Renal cortex interstitium (tissue), 15 donors: ENCODE measurements at places on chromosomes 2 and 18. TPM values are rescaled to one million over a fixed set of nuclear protein-coding genes. Genes with fewer than 3 reads are reported as not detected.
A peak's percentile ranks its signal among the peaks of the same experiment; 100 is the strongest.

REG1B gene
- polyA plus RNA-seq, result not detected

ITGA4 gene
- polyA plus RNA-seq, result 36.9 TPM

DNA sequence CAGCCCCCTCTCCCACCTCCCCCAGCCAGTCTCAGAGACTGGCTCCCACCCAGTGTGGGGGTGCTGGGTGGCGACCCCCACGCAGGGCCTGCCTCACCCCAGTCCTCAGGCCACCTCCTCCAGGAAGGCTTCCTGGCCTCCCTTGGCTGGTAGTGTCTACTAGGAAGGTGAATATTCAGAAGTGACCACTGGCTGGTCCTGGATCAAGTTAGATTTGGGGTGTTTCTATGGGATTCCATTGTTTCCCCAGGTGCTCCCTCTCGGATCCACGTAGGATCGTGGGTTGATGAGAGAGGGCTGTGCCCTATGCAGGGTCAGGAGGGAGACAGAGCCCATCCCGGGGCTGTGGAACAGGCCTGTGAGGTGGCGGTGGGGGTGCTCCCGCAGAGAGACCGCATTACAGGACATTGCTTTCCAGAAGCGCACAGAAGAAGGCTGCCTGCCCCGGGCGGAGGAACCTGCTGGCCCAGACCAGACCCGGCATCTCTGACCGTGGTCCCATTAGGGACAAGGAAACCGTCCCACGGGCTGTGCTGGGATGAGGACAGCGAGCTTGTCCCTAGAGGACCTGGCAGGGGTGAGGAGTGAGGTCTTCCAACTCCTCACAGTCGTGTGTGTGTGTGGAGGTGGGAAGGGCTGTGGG, 3.3 kb downstream of the PDCD1 start:
- DNase-seq, result no peak

- DNase-seq, result no peak
These were observed 17.5 kb upstream of the RAB31 start for GRCh38 chr18:9690418-9691188.

GRCh38 chr18:76005632-76006208, 489.3 kb downstream of the ZNF516 start:
- peak; percentile 19 for DNase-seq

DNA sequence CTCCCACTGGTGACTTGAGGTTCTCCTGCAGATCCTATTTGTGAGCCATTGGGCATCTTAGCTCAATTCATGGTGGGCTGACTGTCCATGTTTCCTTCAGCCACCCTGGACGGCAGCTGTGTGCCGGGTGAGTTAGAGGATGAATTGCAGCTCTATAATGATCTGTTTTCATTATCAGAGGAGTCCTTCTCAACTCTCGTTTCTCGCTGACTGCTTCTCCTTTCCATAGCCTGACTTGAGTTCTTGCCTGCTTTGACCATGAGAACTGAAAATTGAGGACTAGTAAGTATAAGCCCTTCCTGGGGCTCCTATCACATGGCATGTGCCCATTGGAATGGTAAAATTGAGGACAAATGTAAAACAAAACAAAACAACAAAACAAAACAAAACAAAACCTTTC, 121.8 kb downstream of the CDC42EP3 start:
- DNase-seq, result no peak

EIF2AK3 gene
- polyA plus RNA-seq, result 26.0 TPM

- no peak for DNase-seq
These were observed 160.5 kb downstream of the TMEM163 start for GRCh38 chr2:134558208-134558830.

- DNase-seq, result no peak
These were observed 32.6 kb downstream of the ABCA12 start for GRCh38 chr2:215105607-215106354.

DNA sequence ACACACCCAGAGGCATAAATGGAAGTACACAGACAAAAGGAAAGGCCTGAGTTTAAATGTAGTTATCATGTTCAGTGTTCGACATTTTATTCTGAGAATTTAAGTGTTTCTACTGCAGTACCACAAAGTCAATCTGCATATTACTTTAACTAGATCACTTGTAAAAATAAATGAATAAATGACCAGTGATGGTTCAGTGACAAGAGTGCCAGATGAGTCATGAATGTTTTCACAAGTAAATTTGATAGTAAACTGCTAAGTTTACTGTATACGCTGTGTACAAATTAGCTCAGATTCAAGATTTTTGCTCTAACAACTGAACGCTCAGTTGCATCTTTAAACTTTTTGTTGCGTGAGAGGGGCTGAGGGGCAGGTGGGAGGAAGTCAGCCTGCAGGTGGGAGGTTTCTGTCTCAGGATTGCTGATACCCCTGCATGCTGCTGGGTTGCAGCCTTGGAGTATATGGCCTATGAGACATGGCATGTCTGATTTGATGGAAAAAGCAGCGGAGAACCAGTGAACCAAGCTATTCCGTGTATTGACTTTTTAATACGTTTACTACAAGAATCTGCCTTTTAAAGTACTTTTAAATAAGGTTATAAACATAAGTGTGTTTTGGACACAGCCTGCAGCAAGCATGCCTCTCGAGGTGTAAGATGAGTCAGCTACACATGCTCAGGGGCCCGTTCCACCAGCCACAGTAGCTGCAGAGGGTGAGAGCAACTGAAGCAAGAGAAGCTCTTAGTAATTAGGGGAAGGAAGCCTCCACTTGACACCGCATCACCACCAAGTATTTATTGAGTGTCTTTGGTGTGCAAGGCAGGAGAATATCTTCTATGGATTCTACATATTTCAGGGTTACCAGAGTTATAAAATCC, 245.1 kb downstream of the NEDD4L start:
- DNase-seq, result no peak

DNA sequence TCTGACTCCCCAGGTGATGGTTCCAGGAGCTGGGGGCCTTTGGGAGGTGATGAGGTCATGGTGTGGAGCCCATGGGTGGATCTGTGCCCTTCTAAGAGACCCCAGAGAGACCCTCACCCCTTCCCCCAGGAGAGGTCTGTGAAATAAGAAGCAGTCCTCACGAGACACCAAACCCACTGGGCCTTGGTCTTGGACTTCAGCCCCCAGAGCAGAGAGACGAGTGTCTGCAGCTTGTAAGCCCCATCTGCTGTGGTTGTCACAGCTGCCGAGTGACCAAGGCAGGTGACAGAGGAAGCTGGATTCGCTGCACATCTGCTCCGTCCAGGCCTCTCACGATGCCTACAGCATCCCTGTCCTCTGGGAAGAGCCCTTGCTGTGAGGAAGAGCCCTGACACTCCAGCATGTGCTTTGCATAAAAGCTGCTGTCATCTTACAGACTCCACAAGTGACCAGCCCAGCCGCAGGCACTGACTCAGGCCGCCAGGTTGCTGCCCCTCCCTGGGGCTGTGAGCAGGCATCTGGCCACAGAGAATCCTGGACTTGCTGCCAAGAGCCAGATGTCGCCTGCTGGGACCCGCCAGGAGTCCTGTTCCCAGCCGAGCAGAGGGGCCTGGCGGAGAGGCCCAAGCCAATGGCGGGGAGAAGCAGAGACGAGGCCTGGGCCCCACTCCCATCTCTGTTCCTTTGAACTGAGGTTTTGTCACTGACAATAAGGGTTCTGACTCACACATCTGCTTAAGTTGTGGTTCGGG, 150.8 kb downstream of the PXDN start:
- DNase-seq, result no peak

- no peak for DNase-seq
These were observed 116.4 kb downstream of the RTP5 start for GRCh38 chr2:241985986-241986329.

DNA sequence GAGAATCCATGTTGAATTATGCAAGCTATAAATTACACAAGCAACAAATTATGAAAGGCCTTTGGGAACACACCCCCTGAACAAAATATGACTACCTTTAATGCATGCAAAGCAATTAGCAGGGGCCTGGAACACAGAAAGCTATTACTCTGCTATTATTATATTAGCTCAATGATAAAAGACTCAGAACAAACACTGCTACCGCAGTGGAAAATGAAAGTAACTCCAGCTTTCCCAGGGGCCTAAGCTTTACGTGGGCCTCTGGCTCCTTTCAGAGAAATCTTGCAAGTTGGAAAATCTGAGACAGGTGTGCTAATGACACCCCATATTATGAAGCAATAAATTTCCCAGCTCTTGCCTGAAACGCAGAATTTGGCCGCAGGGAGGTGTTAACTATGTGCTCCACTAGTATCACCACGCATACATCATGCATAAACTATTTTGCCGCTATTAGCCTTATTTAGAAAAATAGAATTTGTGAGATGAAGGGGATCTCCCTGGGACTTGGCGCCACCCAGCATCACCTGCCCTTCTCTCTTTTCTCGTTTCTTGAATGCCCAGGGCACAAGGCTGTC, 321.6 kb upstream of the LYPD1 start:
- no peak for DNase-seq

DNA sequence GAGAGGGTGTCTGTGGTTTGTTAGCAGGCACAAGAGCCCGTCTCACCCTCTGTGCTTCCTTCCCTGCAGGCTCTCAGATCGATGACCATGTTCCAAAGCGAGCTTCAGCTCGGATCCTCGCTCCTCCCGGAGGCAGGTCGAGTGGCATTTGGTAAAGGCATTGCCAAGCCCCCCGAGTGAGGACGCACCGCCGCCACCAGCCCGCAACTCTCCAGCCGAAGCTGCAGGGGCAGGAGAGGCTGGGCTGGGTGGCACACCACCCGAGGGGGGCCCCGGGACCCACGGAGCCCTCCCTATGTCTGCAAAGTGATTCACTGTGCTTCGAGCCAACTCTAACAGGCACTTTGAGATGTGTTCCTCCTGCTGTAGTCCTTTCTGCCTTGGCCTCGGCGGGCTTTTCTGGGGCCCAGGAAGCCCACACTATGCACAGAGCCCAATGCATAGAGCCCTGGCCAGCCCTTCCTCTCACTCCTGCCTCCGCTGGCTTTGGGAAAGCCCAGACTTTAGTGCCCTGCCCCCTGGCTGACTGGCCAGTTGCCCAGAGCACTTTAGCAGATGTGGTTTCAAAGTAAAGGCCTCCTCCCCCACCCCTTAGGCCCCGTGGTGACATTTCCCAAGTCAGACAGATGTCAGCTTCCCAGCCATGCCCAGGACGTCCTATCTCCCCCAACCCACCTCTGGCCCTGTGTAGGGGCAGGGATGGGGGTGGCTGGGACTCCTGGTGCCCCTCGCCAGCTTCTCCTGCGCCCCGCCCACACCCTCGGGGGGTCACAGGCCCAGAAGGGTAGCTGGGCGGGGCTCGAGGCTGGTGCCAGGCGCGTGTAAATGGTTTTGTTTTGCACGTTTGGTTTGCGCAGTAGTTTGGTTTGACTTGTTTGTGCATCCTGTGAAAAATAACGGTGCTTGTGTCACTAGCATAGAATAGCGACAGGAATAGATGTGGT, 23.3 kb upstream of the MAPRE3 start:
- DNase-seq, result no peak

DNA sequence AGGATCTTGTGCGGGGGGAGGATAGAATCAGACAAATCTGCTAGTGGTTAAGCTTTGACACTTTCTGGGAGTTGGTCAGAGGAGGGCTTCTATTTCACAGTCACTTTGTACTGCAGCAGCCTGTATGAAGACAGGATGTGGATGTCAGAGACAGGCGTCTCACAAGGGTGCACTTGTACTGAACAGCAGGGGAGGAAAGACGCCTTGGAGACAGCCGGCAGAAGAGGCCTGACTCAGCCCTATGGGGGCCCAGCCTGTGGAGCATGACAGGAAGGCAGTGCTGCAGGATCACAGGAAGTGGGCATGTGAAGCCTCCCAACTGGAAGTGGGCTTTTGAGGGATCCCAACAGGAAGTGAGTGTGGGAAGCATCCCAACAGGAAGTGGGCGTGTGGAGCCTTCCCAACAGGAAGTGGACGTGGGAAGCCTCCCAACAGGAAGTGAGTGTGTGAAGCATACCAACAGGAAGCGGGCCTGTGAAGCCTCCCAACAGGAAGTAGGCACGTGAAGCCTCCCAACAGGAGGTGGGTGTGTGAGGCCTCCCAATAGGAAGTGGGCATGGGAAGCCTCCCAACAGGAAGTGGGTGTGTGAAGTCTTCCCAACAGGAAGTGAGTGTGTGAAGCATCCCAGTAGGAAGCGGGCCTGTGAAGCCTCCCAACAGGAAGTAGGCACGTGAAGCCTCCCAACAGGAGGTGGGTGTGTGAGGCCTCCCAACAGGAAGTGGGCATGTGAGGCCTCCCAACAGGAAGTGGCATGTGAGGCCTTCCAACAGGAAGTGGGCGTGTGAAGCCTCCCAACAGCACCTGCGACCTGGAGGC, 212.3 kb downstream of the SNTG2 start:
- no peak for DNase-seq

EML6 gene
- 13.9 TPM for polyA plus RNA-seq

GRCh38 chr2:234134496-234134895, 84.0 kb downstream of the SPP2 start:
- no peak for DNase-seq

TRABD2A gene
- 1.2 TPM for polyA plus RNA-seq

DNA sequence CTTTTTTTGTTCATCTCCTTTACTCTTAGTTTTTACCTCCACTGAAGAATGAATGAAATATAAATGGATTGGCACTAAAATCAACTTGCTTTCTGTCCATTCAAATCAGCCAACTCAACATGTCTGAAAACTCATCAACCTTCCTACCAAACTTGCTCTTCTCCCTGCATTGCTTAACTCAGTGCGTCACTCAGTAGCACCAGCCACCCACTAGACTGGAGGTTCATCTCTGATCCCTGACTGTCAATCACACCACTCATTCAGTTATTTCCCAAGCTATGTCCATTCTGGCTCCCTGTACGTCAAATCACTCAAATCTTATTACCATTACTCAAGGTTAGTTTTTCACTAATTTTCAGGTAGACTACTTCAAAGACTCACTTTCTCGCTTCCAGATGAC, 75.2 kb upstream of the RBMS1 start:
- no peak for DNase-seq

GRCh38 chr2:152363936-152364335, 29.0 kb downstream of the FMNL2 start:
- no peak for DNase-seq

GRCh38 chr2:109537565-109538222, 76.1 kb downstream of the SEPTIN10 start:
- DNase-seq, result no peak

GRCh38 chr2:208358758-208359631, 47.6 kb upstream of the PTH2R start:
- no peak for DNase-seq

DNA sequence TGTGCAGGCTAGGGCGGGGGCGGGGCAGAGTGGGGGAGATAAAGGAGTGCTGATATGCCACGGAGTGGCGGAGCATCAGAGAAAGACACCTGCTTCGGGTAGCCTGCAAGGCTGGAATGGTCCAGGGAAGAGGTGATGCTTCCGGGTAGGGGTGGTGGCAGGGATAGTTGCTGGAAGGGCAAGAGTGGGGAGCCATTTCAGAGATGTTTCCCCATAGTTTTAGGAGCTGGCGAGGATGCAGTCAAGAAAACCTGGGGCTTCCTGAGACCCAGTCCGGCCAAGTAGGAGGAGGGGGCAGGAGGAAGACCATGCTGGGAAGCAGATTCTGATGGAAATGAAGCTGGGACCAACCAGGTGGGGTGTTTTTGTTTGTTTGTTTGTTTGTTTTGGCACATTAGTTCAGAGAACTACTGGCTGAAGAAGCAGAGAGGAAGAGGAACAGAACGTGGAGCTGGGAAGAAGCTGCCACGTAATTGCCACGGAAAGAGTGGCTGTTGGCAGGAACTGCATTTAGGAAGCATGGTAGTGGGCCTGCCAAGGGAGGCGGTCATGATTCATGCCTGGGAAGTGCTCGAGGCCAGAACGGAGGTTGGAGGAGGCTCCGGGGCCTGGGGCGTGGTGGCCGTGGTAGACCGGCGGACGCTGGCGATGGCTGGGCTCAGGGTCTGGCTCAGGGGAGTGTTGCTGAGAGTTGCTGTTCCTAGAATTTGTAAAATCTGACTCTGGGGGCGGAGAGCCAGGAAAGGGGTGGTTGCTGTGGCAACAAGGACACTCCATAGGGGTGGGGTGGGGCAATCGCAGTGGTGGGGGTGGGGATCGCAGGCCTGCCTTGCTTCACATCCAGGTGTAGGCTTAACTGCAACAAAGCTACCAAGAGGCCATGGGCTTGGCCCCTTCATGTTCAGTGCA, 8.6 kb upstream of the INPP5D start:
- no peak for DNase-seq
